ENCODE measurements at places on chromosomes 16 and 17. TPM values are rescaled to one million over a fixed set of nuclear protein-coding genes. Genes with fewer than 3 reads are reported as not detected.

Gene MARVELD3
- total RNA-seq, result 51.7 TPM

Gene TEDC2
- 29.0 TPM for total RNA-seq

DNA sequence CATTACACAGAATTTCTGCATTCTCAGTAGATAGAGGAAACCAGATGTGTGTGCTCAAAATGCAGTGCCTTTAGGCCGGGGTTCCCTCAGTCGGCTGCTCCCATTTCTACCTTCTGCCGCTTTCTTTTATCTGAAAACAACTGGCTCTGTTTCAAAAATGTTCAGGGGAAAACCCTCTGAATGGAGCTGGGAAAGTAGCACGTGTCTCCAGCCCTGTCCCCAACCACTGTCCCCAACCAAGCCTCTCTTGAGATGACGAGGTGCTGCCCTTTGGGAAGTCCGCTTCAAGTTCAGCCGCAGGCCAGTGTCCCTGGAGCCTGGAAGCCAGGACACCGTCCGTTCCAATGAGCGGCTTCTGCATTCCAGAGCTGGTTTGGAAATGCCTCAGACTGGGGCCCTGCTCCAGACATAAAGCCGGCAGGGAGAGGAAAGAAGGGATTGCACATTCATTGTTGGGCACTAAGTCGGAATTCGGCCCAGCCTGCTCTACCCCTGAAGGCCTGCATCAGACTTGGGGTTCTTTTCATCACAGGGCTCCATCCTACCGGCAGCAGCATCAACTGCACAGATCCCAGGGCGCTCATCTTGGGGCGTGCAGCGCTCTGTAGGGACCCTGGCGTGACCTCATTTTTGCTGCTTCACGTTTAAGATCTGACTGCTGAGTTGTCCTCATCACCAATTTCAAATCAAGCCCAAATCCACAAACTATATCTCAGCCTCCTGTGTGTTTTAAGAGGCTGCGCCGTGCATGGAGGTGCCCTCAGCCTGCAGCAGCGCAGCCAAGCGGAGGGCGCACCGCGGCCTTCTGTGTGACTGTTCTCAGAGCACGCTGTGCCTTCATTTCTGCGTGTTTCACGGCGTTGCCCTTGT is 111.3 kb downstream of the BANP start:
- no peaks in the 10 kb centered on the region for H3K4me1 ChIP-seq
- no peak for DNase-seq
- H3K27ac ChIP-seq, result no peak overlapping the region
- H3K4me3 ChIP-seq, result no peak overlapping the region

Gene E4F1
- total RNA-seq, result 29.5 TPM

DNA sequence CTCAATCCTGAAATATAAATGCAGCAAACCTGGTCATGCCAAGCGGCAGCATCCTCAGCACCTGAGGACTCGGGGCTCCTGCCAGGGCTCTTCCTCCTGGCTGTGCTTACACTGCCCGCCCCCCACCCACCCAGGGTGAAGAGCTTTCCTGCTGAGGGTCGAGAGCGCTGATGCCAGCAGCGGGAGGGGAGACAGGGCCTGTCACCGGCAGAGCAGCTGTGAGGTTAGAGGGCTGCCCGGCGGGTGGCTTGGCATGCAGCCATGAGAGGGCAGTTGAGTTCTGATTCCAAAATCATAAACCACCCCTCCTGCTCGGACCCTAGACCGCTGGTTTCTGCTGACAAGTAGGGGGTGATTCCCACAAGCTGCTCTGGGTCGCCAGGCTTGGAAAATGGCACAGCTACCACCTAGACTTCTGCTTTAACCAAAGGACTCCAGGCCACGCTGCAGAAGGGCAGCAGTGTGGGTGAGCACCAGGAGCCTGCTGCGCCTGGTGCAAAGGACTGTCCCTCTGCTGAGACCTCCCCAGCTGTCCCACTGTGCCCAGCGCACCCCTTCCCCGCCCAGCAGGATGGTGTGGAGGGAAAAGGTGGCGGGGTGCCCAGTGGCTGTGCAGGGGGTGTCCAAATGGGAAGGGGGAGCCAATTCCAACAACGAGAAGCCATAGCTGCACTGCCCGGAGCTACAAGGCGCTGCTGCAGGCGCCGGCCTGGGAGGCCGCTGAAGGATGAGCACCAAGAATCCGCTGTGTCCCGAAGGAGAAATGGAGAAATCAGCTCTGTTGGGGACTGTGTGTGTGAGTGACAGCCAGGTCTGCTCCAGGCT is 26.6 kb downstream of the MXRA7 start:
- no peaks in the 10 kb centered on the region for H3K27me3 ChIP-seq
- no peaks in the 10 kb centered on the region for H3K36me3 ChIP-seq
- no peak overlapping the region for H3K27ac ChIP-seq

GRCh38 chr17:40268141-40268712 is 19.5 kb upstream of the CDC6 start:
- H3K4me1 ChIP-seq, result no peaks in the 10 kb centered on the region
- no peaks in the 10 kb centered on the region for H3K27me3 ChIP-seq
- H3K36me3 ChIP-seq, result no peaks in the 10 kb centered on the region
- H3K27ac ChIP-seq, result no peak overlapping the region
- DNase-seq, result no peak

Gene CES1
- 97.4 TPM for total RNA-seq

- H3K4me3 ChIP-seq, result no peak overlapping the region
- H3K27ac ChIP-seq, result no peak overlapping the region
- no peaks in the 10 kb centered on the region for H3K36me3 ChIP-seq
- H3K4me1 ChIP-seq, result no peaks in the 10 kb centered on the region
- no peak for DNase-seq
- H3K27me3 ChIP-seq, result no peaks in the 10 kb centered on the region
Measured at GRCh38 chr17:81154961-81155360, 10.3 kb upstream of the PVALEF start.

GRCh38 chr17:17043461-17044271 is 1.4 kb downstream of the MPRIP start:
- peak overlapping the region; percentile 92 for H3K4me3 ChIP-seq
- no peaks in the 10 kb centered on the region for H3K27me3 ChIP-seq
- DNase-seq, result peak; percentile 33
- peaks cover 26% of the 10 kb centered on the region for H3K4me1 ChIP-seq
- H3K27ac ChIP-seq, result peak overlapping the region; percentile 87

Measured in Caco-2 (cell line).